ENCODE measurements at places on chromosomes 4 and X. TPM values are rescaled to one million over a fixed set of nuclear protein-coding genes. Genes with fewer than 3 reads are reported as not detected.

The TXK gene
- total RNA-seq: 1.3 TPM

The MCUB gene
- total RNA-seq: 9.1 TPM

The HTN1 gene
- not detected for total RNA-seq

The PCDH18 gene
- total RNA-seq: 14.9 TPM

The ADGRA3 gene
- 16.1 TPM for total RNA-seq

The XAGE2 gene
- total RNA-seq: not detected

The NKX1-1 gene
- total RNA-seq: not detected

The MAGEA11 gene
- total RNA-seq: not detected

The MAP3K15 gene
- total RNA-seq: 1.8 TPM

The STARD8 gene
- 6.7 TPM for total RNA-seq

The EMCN gene
- total RNA-seq: 8.5 TPM

The MAGEA10 gene
- not detected for total RNA-seq

The GPRASP3 gene
- total RNA-seq: 4.8 TPM

DNA sequence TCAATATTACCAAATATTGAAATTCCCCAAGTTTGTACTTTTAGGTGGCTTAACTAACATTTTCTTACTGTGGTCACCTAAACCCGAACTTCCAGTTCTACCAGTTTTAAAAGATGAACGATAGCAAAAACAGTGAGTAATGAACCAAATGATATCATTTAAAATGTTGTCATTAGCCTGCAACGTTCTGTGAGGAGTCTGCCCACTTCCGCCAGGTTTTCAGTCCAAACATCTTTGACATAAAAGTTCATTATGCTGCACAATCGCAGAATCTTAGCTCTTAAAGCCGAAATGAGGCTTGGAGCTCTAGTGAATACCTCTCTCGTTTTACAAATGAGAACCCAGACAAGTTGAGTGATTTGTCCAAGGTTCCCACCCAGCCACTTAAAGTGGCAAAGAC, 762 bp downstream of the PIGA start:
- no peak for DNase-seq

DNA sequence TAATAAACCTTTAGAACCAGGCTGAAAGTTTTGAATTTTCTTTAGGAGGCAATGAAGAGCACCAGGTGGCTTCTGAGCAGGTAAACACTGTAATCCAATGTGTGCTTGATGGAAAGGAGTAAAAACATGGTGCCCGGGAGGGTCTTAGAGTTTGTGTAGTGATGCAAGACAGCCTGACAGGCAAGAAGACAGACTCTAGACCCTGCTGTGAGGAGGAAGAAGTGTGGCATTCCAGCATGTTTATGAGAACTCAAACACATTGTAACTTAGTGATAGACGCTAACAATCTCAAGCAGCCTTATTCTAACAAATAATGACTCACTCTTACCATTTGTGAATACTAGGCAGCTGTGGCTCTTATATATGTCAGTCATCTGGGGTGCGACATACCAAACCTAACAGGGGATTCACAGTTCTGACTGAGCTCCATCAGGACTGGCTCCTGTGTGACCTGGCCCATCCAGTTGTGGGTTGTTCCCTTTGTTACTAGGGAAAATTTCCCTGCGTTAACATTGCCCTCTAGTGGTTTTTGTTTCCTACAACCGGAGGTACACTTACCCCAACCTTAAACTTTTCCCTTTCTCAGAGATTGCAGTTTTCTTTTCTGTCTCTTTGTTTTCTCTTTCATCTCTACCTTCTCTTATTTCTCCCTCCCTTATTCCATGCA, 53.8 kb downstream of the VSIG4 start:
- DNase-seq: no peak

- no peak for DNase-seq
These were observed 515.5 kb upstream of the AGA start for GRCh38 chr4:177957596-177958360.

DNA sequence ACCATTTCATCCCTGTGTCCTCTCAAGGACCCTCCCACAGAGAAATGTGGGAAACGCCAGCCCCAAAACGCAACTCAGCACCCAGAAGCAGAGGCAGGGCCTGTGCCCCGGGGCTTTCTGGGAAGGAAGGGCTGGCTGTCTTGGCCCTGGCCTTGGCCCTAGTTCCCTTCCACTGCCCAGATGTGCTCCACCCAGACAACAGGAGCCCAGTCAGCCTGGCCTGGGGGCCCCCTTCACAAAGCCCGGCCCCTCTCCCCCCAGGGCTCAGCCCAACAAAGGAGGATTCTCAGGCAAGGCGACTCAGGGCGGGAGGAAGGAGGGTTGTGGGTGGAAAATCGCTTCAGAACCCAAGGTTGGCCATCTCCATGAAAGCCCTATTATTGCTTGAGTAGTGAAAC, 82.5 kb downstream of the PJA1 start:
- DNase-seq: no peak

GRCh38 chr4:142696334-142697122, 149.6 kb downstream of the INPP4B start:
- DNase-seq: no peak

DNA sequence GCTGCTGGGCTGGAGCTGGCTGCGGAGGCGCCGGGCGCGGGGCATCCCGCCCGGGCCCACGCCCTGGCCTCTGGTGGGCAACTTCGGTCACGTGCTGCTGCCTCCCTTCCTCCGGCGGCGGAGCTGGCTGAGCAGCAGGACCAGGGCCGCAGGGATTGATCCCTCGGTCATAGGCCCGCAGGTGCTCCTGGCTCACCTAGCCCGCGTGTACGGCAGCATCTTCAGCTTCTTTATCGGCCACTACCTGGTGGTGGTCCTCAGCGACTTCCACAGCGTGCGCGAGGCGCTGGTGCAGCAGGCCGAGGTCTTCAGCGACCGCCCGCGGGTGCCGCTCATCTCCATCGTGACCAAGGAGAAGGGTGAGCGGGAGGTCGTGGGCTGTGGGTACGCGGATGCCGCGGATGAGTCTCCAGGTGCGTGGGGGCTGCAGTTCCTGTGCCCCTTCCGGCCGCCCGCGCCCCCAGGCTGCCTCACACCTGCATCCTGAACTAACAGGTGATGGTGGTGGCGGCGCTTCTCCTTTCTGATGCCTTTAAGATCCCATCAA, 499 bp downstream of the CYP2U1 start:
- no peak for DNase-seq

DNA sequence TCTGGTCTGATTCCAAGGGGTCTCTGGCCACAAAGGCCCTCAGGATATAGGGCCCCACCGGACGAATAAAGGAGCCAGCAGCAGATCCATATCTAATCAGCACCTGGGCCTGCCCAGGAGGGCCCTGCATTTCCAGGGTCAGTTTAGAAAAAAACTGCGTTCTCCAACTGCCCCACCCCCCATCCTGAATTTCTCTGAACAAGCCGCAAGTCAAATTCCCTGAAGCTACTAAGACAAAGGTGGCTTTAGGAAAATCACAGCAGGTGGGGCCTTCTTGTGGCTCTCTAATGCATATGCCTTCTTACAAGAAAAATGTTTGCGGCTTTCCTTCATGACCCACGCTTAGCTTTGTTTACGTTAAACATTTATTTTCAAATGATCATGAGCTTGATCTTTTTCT, 76.6 kb downstream of the MBNL3 start:
- DNase-seq: no peak

DNA sequence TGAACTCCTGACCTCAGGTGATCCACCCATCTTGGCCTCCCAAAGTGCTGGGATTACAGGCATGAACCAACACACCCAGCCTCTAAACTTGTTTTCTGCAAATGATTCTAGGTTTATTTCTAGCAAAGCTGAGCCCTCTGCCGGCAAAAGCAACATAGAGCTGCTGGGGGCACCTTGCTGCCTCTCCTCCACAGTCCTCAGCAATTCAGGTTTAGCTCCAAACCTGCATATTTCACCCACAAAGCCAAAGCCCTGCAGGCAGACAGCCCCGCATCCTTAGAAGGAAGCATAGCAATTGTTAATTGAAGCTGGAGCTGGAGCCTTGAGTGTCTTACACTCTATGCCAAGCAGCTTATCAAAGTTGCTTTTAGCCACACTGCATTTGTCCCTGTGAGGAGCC, 24.9 kb upstream of the OCIAD2 start:
- no peak for DNase-seq

- DNase-seq: no peak
These were observed 509.8 kb downstream of the ARAP2 start for GRCh38 chr4:35734381-35735098.

- DNase-seq: peak; percentile 53
These were observed at the start of gene MBNL3 for GRCh38 chrX:132488819-132489577. Gene MBNL3, minus strand, starts transcription at chrX:132489038. Its CDS starts 49,427 bp downstream, at chrX:132439611.

- no peak for DNase-seq
These were observed 7.8 kb downstream of the GATB start for GRCh38 chr4:151753056-151753455.

- DNase-seq: no peak
These were observed 315.4 kb downstream of the CCSER1 start for GRCh38 chr4:90442619-90443018.

DNA sequence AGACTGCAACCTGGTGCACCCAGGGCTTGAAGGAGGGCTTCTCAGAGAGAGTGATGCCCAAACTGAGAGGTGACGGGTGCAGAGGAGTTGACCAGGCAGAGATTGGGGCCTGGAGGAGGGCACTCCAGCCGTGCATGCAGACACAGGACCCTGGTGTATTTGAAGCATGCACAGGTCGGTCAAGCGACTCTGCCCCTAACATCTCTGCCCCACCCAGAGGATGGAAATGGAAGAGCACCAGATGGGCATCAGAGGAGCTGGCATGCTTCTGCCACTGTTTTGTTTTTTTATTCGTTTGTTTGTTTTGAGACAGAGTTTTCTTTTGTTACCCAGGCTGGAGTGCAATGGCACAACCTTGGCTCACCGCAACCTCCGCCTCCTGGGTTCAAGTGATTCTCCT, 320.9 kb downstream of the EVC2 start:
- no peak for DNase-seq

GRCh38 chrX:110021258-110022022, 18.5 kb downstream of the TMEM164 start:
- DNase-seq: peak; percentile 16

- DNase-seq: no peak
These were observed 8.2 kb upstream of the AFF1 start for GRCh38 chr4:86926435-86927086.

GRCh38 chrX:20066968-20067708, 49.6 kb downstream of the MAP7D2 start:
- DNase-seq: no peak

DNA sequence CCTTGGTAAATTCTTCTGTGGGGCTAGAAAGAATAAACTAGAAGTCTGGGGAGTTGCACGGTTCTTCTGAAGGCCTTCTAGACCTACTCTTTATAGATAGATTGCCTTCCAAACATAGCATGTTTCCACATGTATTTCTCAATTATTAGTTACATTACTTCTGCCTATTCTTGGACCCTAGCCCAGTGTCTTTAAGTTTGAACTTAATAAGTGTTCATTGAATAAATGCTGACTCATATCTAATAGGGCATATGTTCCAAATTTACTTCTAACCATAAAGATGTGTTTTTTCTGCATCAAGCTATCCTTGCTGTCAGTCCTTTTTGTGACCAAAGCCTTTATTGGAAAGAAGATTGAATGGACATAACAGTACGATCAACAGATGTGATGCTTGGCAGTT, 503.6 kb upstream of the ZFP42 start:
- no peak for DNase-seq

DNA sequence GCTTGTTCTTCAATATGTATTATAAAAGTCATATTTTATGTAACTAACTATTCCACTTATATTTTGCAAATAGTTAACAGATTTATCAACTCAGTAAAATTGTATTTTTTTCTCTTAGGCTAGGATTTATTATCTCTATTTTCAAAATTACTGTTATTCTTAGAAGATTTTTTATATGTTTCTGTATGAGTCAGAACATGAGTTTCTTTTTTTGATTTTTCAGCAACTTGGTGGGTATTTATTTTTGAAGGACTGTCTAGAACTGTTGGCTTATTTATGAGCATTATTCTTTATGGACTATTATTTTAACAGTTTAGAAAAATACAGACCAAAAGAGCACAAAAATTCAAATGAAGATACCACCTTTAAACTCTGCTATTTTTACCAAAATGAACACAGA, 6.8 kb downstream of the AIMP1 start:
- DNase-seq: no peak

- DNase-seq: no peak
These were observed 213.5 kb upstream of the TAPT1 start for GRCh38 chr4:16439768-16440167.

DNA sequence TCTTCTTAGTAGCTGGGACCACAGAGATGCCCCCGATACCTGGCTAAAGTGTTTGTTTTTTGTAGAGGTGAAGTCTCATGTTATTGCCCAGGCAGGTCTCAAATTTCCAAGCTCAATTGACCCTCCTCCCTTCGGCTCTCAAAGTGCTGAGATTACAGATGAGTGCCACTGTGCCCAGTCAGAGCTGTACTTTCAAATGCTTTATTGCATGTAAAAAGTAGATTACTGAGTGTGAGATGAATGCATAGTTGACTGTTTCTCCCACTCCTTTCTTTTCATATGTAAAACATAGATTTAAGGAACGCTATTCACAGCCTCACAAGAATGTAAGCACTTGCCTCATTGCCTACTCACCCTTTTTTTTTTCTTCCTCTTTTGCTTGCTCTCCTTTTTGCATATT, 984.4 kb upstream of the PABPC4L start:
- no peak for DNase-seq

GRCh38 chrX:28491941-28492340, 95.3 kb upstream of the IL1RAPL1 start:
- no peak for DNase-seq

GRCh38 chr4:26807330-26807729, 53.3 kb upstream of the STIM2 start:
- no peak for DNase-seq

GRCh38 chrX:14357314-14357713, 172.0 kb upstream of the GLRA2 start:
- no peak for DNase-seq

Data from ovary (tissue), 10 donors.